GM04503 (cell line): ENCODE measurements at places on chromosomes 6 and 20.

GRCh38 chr6:56849896-56850295, 105.0 kb upstream of the BEND6 start:
- no peak for DNase-seq

DNA sequence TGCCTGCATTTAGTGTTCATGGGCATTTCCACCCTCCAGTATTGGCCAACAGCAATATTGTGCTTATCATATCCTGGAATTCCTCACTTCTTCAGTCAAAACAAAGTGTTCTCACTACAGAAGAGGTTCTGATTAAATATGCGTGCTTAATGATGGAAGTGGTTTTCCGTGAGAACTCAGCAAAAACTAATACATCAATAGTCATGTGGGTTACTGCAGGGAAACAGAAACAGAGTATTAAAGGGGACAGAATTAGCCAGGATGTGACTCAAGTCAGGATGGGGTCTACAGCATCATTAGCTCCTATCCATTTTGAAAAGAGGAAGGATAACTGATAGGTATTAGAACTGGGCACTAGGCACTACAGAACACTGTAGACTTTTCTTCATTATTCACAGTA, 384.6 kb downstream of the CDKAL1 start:
- no peak for DNase-seq

DNA sequence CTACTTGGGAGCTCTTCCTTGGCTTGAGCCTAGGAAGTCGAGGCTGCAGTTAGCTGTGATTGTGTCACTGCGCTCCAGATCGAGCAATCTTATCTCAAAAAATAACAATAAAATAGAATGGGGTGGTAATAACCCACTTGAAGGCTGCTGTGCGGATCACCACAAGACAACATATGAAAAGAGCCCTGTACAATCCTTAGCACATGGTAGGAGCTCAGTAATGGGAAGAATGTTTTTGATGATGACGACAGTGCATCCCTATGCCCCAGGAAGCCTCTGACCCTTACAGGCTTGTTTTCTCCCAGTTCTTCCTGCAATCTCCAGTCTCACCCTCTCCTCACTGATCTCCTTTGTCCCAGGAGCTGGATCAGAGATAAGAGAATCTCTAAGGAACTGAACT, 15.5 kb downstream of the SCUBE3 start:
- no peak for DNase-seq

DNA sequence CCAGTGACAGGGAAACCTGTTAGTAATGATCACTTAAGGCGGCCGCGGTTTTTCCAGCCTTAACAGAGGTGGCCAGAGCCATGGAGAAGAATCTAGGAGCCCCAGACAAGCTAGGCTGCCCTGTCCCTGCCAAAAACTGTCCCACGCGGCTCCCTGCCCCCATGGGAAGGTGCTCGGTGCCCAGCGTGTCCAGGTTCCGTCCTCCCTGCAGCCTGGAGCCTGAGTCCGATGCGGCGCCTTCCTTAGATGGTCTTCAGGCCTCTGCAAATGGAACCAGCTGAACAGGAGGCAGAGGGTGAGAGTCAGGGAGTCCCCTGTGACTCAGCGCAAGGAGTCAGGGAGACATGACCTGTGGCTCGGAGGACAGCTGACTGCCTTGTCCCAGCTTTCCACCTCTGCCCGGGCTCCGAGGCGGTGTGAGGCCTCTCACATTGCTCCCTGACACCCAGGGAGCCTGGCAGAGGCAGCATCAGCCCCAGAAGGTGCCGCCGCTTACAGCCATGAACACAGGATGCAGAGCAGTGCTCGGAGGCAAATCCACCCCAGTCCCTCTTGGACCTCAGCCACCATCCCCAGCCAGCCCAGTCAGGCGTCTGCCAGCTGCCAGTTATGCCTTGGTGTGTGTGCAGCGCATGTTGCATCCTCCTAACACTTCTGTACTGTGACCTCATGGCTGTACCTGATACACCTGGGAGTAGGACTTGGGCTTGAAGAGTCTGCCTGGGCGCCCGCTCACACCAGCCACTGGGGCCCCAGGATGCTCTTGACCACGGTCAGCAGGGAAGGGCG, 377.7 kb downstream of the CDH4 start:
- DNase-seq = no peak

- no peak for DNase-seq
These were observed 455.1 kb downstream of the CDC5L start for GRCh38 chr6:44842616-44843015.

DNA sequence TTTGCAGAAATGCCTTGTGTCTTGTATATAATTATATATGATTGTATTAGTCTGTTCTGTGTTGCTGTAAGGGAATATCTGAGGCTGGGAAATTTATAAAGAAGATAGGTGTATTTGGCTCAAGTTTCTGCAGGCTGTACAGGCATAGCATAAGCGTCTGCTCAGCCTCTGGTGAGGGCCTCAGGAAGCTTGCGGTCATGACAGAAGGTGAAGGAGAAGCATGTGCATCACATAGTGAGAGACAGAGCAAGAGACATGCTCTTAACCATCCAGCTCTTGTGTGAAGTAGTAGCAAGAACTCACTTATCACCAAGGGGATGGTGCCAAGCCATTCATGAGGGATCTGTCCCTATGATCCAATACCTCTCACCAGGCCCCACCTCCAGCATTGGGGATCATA, 6.5 kb downstream of the DCBLD1 start:
- DNase-seq = no peak

GRCh38 chr20:51573576-51574243, 31.2 kb upstream of the NFATC2 start:
- no peak for DNase-seq

- no peak for DNase-seq
These were observed 134.8 kb upstream of the PHACTR3 start for GRCh38 chr20:59469267-59470252.

DNA sequence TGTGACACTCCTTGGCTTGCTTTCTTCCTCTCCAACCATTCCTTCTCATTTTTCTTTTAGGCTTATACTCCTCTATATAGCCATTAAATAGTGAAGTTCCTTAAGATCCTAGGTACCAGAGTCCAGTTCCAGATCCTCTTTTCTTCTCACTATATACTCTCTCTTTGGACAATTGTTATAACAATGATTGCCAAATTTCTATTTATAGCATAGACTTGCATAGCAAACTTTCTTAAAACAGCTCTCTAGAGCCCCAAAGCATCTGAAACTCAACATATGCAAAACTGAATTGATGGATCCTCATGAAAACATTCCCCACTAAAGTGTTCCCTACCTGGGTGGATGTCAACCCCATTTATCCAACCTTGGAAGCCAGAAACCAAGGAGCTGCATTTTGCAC, 13.4 kb downstream of the PHIP start:
- no peak for DNase-seq

DNA sequence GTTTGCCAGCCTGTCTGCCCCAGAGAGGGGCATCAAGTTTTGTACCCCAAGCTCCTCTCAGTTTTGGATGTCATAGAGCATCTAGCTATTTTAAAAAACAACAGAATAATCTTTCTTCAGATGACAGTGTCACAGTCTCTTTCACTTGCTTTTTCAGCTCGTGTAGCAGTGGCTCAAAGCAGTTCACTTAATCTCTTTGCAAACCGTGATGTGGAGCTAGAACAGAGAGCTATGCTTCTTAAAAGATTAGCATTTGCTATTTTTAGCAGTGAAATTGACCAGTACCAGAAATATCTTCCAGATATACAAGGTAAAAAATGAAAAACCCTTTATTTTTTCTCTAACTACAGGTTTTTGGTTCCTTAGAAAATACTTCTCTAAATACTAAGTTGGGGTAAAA, 37.3 kb downstream of the PGM3 start:
- no peak for DNase-seq

DNA sequence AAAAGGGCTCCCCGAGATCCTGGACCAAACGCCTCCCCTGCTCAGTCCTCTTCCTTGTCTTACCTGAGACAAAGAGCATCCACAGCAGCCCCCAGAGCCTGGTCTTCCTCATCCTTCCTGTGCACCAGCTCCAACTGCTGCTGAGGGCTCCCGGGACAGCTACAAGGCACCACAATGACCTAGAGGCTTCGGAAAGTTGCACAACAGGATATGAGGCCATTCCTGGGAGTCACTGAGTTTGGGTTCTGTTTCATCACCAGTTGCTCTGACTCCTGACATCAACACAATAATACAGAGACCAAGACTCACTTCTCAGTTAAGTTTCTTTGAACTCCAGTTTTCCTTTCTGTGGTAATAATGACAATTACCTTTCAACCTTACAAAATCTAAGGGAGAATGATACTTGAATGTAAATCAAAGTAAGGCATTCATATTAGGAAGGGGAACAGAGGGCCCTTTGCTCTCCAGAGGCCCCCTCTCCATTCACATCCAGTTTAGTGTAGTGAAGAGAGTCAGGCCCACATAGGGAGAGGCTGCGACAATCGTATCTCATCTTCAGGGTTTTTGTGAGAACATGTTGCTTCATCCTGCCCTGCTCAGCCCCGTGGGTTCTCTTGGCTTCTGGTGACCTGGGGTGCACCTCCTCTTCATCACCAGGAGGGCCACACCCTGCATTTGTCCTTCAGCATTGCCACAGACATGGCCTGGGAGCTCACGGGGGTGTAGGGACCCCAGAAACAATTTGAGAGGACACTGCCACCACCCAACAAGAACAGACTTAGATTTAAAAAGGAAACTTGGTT, at the start of gene TREM1:
Gene TREM1 (minus strand): TSS at position 139 of the 803 bp plus-strand sequence. CDS start 27 bp downstream, at position 112.
- DNase-seq = peak; percentile 27

DNA sequence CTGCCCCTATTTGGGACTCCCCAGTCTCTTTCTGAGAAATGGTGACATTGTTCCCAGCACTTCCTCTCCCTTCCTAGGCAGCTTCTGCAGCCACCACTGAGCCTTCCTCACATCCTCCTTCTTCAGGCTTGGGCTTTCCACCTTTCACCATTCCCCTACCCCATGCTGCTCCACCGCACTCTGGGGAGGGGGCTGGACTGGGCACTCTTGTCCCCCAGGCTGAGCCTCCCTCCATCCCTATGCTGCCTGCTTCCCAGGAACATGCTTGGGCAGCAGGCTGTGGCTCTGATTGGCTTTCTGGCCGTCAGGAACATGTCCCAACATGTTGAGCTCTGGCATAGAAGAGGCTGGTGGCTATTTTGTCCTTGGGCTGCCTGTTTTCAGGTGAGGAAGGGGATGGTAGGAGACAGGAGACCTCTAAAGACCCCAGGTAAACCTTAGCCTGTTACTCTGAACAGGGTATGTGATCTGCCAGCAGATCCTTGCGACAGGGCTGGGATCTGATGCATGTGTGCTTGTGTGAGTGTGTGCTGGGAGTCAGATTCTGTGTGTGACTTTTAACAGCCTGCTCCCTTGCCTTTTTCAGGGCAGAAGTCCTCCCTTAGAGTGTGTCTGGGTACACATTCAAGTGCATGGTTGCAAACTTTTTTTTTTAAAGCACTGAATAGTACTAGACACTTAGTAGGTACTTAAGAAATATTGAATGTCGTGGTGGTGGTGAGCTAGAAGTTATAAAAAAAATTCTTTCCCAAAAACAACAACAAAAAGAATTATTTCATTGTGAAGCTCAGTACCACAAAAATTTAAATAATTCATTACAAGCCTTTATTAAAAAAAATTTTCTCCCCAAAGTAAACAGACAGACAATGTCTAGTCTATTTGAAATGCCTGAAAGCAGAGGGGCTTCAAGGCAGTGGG, 2.1 kb upstream of the CDKN1A start:
- DNase-seq = no peak

GRCh38 chr20:19777981-19778380, 19.9 kb downstream of the RIN2 start:
- no peak for DNase-seq

DNA sequence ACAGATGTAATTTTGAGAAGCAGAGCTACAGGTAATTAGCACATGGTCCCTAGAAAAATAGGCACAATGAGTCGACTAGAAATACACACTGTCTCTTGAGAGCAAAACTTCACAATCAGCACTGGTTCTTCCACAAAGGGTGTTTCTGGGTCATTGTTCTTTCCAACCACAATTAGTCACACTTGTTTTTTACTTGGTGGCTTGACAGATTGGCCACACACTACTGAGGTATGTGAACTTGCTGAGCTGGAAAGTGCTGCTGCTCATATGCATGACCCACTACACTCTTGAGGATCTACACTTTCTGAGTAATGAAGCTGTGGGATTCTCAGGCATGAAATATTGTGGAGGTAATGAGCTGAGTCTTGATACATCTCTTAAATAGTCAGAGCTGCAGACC, 347.7 kb downstream of the BCKDHB start:
- peak; percentile 96 for DNase-seq

DNA sequence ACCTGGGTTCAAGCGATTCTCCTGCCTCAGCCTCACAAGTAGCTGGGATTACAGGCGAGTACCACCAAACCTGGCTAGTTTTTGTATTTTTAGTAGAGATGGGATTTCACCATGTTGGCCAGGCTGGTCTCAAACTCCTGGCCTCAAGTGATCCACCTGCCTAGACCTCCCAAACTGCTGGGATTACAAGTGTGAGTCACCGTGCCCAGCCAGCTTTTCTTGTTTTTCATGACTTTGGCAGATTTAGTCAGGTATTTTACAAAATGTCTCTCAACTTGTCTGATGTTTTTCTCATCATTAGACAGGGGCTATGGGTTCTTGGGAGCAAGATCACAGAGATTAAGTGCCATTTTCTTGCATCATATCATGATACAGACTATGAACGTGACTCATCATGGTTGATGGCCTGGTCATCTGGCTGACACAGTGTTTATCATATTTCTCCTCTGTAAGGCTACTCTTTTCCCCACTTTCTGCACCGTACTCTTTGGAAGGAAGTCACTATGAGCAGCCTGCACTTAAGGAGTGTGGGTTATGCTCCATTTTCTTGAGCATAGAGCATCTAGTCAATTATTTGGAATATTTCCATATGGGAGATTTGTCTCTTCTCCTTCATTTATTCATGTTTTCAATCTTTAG, 67.8 kb downstream of the RNF182 start:
- DNase-seq = peak; percentile 54

- DNase-seq = no peak
These were observed 104.8 kb downstream of the PSMB1 start for GRCh38 chr6:170448317-170448716.

DNA sequence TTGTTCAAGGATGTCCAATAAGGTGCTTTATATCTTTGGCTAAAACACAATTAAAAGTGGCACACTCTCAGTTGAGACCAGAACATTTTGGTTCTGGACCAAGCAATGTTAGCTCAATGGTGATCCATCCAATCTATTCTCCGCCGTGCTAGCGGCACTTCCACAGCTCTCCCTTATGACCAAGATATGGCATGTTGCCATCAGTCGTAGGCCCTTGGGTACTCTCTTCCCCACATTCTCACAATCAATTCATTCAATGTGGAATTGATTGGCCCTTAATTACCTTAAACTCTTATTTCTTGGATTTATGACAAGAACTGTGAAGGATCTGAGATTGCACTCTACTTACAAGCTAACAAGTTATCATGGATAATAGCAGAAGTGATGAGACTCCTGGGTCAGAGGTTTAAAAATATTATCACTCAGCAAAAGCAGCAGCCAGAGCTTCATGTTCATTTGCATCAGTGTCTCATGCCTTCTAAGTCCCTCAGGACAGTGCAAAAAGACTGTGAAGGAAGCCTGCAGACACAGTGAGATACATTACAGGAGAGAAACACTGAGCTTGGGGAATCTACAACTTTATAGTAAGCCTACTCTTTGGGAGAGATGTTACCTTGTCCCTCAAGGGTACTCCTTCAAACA, 80.0 kb upstream of the ARG1 start:
- no peak for DNase-seq
